ENCODE measurements at places on chromosomes 6 and 20. TPM values are rescaled to one million over a fixed set of nuclear protein-coding genes. Genes with fewer than 3 reads are reported as not detected.

GRCh38 chr20:22679197-22679596 is 94.8 kb upstream of the FOXA2 start:
- DNase-seq: no peak

DNA sequence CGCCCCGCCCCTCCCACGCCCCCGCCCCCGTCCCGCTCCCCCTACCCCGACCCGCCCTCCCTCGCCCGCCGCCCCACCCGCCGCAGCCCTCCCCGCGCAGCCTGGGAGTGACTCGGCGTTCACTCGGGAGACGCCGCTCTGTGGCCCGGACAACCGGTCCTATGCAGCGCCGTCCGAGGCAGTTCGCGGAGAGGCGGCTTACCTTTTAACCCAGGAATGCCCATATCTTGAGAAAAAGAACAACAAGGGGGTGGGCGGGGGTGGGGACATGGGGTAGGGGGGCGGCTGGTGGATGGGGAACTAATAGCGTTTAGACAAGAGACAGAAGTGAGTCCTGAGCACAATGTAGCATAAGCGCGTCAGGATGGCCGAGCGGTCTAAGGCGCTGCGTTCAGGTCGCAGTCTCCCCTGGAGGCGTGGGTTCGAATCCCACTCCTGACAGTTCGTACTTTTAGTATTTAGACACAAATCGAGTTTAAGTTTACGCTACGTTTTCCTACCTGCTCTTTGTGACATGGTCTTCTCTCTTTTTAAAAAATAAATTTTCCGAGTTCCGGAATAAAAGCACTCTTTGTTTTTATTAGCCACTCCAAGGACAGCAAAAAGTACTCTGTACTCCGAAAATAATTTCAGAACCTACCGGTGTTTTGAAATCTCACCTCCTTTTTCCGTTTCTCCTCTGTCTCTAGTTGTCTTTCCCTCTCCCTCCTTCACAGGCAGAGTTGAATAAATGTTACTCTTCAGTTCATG is 17.1 kb upstream of the HMGN4 start:
- peak; percentile 79 for DNase-seq

DNA sequence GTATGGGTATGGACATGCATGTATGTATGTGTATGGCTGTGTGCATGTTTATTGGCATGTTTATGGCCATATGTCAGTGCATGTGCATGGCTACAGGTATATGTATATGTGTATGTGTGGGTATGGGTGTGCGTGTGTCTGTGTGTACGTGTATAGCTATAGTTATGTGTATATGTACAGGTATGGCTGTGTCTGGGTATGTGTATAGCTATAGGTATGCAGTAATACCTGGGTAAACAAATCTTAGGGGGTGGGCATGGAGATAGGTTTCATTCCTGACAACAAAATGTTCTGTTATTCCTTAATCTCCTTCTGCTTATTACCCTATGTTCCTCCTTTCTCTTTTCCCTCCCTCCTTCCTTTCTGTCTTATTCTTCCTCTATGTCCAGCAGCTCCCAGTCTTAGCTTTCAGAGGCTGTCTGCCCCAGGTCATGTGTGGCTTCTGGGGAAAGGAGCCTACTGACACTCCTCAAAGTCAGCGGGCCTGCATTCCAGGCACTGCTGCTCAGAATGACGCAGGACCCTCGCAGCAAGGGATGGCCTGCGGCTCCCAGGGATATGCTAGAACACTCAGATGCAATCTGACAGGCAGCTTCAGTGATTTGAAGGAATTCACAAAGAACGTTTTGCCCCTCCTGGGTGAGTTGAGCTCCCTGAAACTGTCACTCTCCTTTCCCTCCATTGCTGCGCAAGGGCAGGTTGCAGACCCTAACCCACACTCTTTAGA is 139.3 kb upstream of the PHACTR1 start:
- no peak for DNase-seq

- DNase-seq: peak; percentile 65
These were observed 185.6 kb upstream of the CST7 start for GRCh38 chr20:24763386-24764026.

- DNase-seq: no peak
These were observed 49.6 kb upstream of the PLCG1 start for GRCh38 chr20:41087777-41088176.

DNA sequence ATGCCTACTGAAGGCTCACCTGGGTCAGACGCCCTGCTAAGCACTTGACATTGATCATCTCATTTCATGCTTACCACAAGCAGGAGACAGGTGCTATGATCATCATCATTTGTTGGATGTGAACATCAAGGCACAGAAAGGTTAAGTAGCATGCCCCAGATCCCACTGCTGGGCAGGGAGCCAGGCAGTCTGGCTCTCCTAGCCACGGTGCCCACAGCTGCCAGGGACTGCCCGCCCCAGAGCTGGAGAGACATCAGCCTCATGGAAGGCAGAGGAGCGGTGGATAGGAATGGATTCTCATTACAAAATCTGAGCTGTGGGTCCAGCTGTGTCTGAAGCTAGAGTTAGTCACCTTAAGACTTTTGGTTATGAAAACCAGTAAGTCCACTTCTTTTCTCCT is 3.6 kb downstream of the SULF2 start:
- DNase-seq: no peak

DNA sequence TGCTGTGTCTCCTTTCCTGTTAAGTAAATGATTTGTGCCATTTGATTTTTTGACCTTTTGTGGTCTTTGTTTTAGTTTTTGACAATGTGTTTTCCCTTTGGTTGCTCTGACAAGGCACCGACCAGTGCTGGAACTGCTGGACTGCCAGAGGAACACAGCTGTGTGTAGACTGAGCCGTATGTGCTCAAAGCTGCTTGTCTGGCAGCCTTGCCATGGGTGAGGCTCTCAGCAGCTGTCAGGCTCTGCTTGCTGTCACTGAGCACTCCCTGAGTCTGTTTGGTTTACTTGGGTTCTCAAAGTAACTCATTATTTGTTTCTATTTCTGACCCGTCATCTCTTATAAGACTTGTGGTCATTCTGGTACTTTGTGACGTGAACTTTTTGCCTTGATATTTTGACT is 15.1 kb upstream of the SNRPB start:
- no peak for DNase-seq

GRCh38 chr20:13909067-13909466 is 81.3 kb downstream of the SEL1L2 start:
- DNase-seq: no peak

GRCh38 chr6:44306710-44307109 is 6.4 kb downstream of the AARS2 start:
- DNase-seq: no peak

GRCh38 chr20:20413810-20414281 is 45.9 kb downstream of the INSM1 start:
- DNase-seq: peak; percentile 3

GRCh38 chr6:167207527-167207926 is 49.7 kb upstream of the GPR31 start:
- DNase-seq: no peak

CPNE5 gene
- total RNA-seq: 4.8 TPM

NRN1 gene
- total RNA-seq: 17.9 TPM

GRCh38 chr6:6458172-6458571 is 130.3 kb upstream of the LY86 start:
- no peak for DNase-seq

CST11 gene
- not detected for total RNA-seq

BPIFB4 gene
- not detected for total RNA-seq

GRCh38 chr20:46212252-46212651 is 94.1 kb downstream of the CD40 start:
- no peak for DNase-seq

DNA sequence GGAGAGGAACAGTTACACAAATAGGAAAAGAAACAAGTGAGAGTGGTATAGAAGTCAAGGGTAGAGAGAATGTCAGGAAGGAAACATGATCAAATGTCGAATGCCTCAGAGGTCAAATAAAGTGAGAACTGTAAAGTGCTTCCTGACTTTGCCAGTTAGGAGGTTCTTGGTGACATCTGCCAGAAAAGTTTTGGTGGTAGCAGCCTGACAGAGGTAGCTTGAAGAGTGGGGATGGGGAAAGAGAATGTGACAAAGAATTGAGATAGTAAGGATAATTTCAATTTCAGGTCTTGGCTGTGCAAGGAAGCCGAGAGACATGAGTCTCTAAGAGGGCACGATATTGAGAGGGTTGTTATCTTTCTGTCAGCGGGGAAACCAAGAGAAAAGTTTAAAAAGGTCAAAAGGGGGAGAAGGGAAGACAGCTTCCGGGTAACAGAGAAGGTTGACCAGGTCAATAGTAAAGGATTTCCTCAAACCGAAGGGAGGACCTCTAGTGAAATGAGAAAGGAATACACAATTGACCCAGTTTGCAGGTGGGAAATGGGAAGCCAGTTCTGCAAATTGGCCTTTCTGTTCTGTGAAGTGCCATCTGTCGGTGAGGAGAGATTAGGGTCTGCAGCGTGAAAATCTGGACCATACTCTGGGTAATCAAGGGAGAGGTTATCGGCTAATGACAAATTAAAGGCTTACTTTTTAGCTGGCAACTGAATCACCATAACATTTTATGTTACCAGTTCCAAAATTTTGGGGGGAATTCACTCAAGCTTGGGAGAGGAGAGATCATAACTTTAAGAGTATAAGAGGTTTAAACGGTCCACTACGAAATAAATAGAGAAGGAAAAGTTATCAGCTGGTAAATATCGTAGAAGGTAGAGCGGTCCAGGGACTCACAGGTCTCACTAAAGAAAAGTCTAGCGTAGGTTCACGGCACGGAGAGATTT is 973 bp upstream of the BRD2 start:
- no peak for DNase-seq

DNA sequence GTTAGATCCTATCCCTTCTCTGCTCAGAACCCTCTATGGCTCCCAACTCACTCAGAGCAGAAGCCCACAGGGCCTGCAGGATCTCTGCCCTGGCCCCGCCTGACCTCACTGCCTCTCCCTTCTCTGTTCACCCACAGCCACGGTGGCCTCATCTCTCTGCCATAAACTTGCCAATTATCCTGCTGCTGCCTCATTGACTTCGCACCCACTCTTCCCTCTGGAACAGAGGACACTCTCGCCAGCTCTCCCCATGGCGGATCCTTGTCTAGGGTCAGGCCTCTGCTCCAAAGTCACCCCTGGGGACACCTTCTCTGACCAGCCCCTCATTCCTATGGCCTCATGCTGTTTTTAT is 86.4 kb downstream of the CEBPB start:
- no peak for DNase-seq

MYCT1 gene
- 4.7 TPM for total RNA-seq

DNA sequence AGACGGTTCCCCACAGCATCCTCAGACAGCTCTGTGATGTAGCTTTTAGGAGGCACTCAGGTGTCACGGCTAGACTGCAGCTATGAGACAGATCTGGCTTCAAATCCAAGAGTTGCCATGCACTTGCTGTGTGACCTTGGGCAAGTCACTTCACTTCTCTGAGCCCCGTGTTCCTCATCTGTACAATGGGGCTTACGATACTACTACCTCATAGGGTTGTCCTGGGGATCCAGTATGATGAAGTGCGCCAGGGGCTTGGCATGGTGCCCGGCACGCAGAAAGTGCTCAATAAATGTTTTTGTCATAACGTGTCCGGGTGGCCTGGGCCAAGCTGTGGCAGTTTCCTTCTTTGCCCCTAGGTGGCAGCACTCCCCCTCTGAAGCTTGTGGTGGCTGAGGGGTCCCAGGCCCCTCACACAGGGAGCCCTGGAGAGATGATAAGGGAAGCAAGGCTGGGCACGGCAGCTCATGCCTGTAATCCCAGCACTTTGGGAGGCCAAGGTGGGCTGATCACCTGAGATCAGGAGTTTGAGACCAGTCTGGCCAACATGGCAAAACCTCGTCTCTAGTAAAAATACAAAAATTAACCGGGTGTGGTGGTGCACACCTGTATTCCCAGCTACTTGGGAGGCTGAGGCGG is 19.1 kb upstream of the CHMP4B start:
- no peak for DNase-seq

GRCh38 chr20:10802236-10802635 is 128.4 kb upstream of the JAG1 start:
- DNase-seq: no peak

GRCh38 chr6:163834226-163834970 is 419.9 kb downstream of the QKI start:
- DNase-seq: no peak

DNA sequence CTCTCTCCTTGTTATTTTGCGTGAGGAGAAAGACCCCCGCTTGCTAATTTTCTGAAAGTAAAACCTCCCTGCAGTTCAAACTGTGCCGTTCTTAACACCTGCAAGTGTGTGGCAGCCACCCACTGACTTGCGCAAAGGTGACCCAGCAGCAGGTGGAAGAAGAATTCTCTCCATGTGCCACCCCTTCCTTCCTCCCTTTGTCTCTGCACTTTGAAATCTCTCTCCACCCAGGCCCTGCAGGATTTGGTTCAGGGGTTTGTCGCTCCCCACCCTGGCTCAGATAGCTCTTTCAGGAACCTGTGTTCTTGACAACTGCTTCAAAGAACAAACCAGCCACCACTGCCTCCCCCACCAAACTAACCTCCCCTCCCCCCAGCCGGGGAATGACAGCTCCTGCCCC is 41.4 kb downstream of the ZNF831 start:
- no peak for DNase-seq

DNA sequence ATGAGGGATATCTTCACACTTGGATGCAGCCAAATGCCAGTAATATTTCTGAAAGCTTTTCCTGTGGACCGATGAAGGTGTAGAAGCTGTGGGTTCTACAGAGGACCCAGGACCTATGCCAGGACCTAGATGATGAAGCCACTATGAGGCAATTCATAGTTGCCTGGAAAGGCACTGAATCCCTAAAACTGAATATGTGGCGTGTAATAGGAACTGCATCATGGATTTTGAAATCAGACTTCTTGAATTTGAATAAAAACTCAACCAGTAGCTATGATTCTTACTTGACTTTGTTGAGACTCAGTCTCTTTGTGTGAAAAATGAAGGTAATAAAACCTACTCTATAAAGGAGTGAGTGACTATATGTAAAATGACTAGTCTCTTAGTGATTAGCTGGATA is 89.9 kb upstream of the SGK1 start:
- DNase-seq: no peak

- DNase-seq: no peak
These were observed 868.3 kb downstream of the EYS start for GRCh38 chr6:64838726-64839125.

- DNase-seq: no peak
These were observed 13.4 kb upstream of the MRGBP start for GRCh38 chr20:62782893-62783278.

GJA1 gene
- total RNA-seq: 87.7 TPM

- no peak for DNase-seq
These were observed 2.5 kb downstream of the AKIRIN2 start for GRCh38 chr6:87699576-87699975.

- DNase-seq: no peak
These were observed 15.6 kb downstream of the STK4 start for GRCh38 chr20:44981736-44982406.
